ENCODE measurements at places on chromosomes 16 and 17. TPM values are rescaled to one million over a fixed set of nuclear protein-coding genes. Genes with fewer than 3 reads are reported as not detected.

The CDH3 gene
- total RNA-seq = 1.0 TPM

The RNF112 gene
- total RNA-seq = 0.71 TPM

The NOG gene
- total RNA-seq = 15.7 TPM

The FSCN2 gene
- 0.86 TPM for total RNA-seq

The SP6 gene
- total RNA-seq = 0.23 TPM

The CXCL16 gene
- total RNA-seq = 4.9 TPM

The CACNG3 gene
- total RNA-seq = not detected

The LPO gene
- total RNA-seq = 0.16 TPM

The TPSD1 gene
- not detected for total RNA-seq

The MSLN gene
- not detected for total RNA-seq
